ENCODE measurements at places on chromosomes 5 and 9.

- no peak for DNase-seq
Measured at GRCh38 chr9:110807956-110808598, 139.5 kb downstream of the MUSK start.

DNA sequence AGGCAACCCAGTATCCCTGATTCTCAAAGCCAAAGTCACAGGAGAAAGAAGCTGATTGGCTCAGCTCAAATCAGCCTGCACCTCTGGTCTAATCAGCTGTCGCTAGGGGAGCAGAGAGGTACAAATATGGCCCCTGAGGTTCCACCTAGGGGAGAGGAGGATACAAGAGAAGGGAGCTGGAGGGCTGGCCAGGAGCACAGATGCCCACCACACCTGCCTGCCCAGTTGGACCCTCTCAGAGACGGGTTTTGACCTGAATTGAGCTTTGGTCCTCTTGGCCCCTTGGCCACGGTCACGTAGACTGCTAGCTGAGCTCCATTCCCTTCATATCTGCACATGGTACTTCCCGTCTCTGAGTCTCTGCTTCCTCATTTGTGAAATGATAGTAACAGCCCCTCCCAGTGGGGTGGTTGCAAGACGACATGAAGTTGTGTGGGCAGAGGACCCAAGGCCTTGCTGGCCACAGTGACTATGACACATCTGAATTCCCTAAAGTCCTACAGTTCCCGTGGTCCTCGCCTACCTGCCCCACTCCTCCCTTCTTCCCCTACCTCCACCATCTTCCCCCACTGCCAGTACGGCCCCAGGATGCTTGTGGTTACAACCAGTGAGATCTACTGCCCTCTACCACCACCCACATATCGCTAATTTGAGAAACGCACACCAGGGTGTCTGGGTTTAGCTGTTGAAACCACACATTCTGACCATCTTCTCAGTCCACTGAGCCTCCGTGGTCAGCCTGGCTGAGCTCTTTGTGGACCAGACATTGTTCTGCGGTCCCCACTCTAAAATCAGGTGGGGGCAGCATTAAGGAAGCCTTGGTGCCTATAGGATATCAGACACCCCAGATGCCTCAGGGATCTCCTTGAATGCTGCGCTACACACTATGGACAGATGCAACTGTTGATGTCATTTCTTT, 60.3 kb upstream of the NEK6 start:
- peak; percentile 69 for DNase-seq

DNA sequence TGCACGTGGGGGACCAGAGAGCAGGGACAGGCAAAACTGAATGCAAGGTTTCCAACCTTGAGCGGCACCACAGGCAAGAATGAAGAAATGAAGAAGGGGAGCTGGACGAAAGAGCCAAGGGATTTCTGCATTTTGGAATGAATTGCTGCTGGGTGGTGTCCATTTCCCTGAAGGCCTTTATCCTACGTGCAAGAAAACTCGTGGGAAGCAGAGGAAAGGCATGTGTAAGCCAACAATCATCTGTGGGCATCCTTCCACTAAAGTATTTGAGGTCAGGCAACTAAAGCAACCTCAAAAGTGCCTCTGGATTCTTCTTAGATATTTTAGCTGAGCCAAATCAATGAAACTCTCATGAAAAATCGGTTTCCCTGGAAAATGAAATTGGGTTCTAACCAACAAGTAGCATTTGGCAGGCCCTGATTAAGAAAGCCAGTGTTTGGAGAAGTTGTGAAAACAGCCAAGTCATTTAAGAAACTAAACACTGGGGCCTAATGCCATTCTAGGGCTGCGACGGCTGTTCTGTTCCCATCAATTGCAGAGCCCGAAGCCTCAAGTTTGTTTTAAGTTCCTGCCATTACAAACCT, 4.7 kb upstream of the TGFBI start:
- DNase-seq = no peak

DNA sequence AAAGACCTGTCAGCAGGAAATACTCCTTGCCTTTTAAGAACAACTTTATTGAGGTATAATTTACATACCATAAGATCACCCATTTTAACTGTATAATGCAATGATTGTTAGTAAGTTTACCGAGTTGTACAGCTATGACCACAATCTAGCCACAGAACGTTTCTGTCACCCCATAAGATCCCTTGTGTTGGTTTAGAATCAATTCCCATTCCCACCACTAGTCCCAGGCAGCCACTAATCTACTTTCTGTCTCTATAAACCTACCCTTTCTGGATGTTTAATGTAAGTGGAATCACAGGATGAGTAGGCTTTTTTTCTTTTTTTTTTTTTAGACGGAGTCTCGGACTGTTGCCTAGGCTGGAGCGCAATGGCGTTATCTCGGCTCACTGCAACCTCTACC, 4.4 kb downstream of the GPR107 start:
- DNase-seq = no peak

DNA sequence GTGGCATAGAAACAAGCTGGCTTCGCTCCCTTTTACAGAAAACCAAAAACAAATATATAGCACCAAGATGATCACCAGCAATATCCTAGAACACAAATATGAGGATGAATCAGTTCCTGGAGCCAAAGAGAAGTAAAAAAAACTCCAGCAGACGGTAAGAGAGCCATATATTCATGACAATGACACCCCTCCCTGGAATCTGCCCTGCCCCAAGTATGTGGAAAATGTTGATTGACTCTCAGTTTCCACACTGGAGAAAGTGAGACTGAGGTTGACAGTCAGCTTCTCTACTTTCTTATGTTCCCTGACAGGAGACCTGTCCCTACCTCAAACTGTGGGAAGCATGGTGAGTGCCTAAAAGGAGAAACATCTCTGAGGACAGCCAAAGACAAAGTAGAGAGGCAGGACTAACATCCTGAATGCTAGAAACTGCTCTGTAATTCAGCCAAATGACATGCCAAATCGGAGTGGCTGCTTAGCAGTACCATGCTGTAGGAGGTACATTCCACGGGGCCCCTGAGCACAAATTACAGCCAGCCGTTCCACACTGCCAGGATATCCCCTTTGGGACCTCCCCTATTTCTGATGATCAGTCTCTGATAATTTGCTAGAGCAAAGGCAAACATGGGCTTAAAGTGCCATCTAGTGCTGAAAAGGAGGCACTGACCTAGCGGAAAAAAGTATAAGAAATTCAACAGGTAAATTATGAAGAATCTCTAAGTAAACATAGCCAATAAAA, 424.0 kb upstream of the RGMB start:
- DNase-seq = no peak

Data from bone marrow (tissue), 2 donors.